ENCODE measurements at places on chromosomes 7 and 10.

- DNase-seq, result no peak
Measured at GRCh38 chr7:81926-82756, 110.2 kb upstream of the FAM20C start.

DNA sequence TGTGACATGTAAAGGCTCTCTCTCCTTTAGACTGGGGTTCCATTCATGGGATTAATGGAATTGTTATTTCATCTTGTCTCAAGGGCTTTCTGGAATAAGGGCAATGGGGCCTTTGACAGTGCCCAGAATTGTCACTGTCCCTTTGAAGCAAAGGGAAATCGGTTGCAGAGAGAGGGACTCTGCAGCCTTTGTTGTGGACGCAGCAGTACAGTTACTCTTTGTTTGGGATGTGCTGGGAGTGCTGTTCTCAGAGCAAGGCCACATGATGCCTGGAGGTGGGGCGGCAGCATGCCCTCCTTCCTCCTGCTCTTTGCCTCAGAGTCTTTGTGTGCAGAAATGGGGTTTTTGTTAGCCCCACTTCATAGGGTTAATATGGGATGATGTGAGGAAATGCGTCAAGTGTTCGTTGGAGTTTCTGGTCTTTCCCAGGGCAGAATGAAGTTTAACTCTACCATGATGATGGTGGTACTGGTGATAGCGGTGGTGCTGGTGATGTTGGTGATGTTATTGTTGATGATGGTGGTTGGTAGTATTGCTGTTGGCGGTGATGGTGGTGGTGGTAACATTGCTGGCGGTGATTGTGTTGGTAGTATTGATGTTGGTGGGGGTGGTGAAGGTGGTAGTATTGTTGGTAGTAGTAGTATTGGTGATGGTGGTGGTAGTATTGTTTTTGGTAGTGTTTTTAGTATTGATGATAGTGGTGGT is 45.3 kb downstream of the DOCK1 start:
- DNase-seq, result no peak

DNA sequence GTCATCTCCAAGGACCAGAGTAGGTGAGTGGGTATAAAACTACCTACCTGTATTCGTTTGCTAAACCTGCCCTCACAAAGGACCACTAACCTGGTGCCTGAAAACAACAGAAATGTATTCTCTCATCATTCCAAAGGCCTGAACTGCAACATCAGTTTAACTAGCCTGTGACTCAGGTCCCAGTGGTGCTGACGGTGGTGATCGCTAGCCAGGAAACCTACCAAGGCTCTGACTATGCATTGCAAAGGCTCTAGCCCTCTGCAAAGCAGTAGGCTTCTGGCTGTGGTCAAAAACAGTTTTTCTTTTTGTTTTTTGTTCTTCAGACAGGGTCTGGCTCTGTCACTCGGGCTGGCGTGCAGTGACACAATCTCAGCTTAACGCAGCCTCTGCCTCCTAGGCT is 107.5 kb downstream of the NPTX2 start:
- no peak for DNase-seq

DNA sequence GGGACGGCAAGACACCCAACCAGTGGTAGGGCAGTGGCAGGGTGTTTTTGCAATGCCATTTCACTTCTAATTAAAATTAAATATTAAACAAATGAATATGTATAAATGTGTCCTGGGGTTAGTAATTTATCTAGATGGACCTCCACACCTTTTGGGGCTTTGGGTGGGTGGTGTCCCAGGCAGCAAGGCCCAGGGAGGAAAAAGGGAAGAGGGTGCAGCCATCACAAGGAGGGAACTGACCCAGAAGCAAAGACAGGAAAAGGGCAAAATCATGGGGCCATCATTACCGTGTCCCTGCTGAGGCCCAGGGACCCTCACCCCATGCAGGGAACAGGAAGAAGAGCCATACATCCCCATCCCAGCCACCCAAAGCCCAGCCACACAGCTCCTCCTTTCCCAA is 204.6 kb downstream of the GRID1 start:
- no peak for DNase-seq

- no peak for DNase-seq
Measured at GRCh38 chr7:6269527-6269926, 2.9 kb downstream of the CYTH3 start.

- no peak for DNase-seq
Measured at GRCh38 chr7:52992479-52993162, 42.8 kb upstream of the POM121L12 start.

DNA sequence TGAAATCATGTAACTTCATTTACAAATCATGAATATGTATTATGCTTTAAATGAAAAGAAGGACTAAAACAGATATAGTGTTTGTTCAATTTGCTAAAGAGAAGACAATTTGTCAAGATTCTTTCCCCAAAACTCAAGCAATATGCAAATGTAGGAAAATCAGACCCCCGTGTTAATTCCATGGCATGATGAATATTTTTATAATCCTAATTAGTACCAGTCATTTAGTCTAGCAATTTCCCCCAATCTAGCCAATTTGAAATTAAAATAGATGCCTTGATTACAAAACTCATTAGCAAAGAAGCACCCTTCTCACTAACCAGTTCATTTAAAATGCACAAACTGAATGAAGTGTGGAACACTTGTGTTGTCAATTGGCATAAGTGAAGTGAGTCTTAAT is 347.6 kb downstream of the SORCS3 start:
- no peak for DNase-seq

- DNase-seq, result peak; percentile 81
Measured at GRCh38 chr7:112495810-112496462, 15.1 kb downstream of the LSMEM1 start.

GRCh38 chr10:100041306-100042002 is 31.7 kb upstream of the DNMBP start:
- no peak for DNase-seq

DNA sequence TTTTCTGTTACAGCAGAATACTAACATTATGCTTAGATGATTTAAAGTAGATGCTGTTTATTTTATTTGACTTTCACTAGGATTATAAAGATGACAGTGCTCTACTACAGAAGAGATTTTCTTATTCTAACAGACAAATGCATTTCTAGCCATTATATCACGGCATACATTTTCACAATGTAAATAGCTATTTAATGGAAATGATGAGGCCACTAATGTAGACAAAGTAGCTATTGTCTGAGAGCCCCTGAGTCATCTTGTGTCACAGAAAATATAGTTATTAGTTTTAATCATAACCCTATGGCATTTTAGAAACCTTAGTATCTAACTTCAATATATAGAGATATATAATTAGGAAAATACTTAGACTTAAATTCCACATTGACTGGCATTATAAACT is 158.0 kb upstream of the AHR start:
- DNase-seq, result no peak

DNA sequence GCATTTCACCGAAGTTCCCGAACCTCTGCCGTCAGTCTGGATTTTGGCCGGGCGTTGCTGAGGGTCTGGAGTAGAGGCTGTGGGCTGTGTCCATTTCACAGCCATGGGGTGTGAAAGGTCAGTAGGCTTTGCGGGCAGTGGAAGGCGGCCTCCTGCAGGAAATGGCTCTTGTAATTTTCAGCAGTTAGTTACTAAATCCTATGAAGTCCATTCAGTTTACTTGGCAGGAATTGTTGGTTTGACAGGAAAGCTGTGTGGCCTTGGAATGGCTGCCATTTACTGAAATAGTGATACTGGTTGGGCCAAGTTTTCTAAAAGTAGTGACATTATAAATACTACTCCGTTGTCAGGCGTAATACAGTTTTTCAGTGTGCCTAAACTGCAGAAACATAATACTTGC is 303.7 kb downstream of the CCDC3 start:
- no peak for DNase-seq

- DNase-seq, result peak; percentile 85
Measured at GRCh38 chr10:4131407-4132215, 346.6 kb upstream of the KLF6 start.

- DNase-seq, result no peak
Measured at GRCh38 chr7:2157473-2158279, 75.1 kb downstream of the MAD1L1 start.

GRCh38 chr7:34184466-34184865 is 279.1 kb downstream of the BMPER start:
- DNase-seq, result no peak

DNA sequence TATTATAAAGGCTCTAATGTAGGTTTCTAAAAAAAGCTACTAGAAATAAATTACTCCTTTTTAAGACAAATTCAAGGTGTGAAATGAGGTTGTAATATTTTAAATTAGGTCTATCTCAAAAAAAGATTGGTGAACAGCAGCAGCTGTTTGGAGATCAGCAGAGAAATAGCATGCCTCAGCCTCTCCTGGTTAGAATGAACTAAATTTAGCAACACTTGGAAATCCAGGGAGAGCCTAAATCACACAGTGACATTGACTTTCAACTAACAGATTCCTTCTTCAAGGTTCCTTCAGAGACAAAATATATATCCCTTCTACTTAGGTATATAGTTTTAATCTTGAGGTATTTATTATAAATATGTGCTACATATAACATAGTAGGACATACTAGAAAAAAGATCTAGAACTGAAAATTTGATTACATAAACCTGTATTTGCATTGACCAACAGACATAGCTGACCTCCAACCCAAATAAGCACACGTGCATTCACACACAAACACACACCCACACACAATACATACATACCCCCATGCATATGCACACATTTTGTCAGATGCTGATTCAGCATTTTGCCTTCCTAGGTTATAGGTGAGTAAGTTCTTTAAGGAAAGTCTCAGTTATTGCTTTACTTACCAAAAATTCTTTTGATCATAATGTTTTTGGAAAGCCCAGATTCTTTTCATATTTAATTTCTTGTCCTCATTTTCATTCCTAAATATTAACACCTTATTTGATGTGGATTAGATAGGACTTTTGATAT is 47.3 kb downstream of the DGKB start:
- no peak for DNase-seq

DNA sequence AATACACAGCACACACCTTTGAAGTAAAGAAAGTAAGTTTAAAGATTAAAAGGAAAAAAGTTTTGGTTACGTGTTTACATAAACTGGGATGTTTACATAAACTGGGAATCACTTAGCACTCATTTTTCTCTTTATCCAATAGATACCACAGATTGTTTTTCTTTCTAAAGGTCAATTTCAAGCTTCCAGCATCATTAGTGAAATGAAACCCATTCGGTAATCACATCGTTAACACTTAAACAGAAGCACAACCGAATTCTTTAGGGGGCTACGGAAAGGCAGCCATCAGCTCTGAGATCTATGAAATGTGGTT is 1.1 kb downstream of the ODAD2 start:
- DNase-seq, result no peak

DNA sequence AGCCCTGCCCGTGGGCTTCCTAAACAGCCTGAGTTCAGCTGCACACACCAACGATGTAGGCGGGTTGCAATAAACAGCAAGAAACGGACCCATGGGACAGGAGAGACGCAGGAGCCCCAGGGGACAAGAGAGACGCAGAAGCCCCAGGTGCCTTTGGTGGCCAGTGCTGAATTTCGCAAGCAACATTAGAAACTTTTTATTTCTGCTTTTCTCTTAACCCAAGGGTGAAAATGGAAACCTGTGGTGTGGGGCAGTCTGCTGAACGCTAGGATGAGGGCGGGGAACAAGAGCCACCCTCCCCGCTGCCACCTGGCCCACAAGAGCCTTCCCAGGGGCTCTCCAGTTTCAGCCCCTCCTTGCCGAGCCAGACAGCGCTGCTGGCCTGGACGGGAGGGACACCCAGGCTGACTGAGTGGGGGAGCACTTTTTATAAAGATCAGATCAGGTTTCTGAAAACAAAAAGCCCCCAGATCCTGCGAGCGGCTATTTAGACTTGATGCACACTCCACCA is 20.0 kb upstream of the GPR146 start:
- no peak for DNase-seq

- no peak for DNase-seq
Measured at GRCh38 chr7:96303105-96303685, 18.7 kb downstream of the SLC25A13 start.

DNA sequence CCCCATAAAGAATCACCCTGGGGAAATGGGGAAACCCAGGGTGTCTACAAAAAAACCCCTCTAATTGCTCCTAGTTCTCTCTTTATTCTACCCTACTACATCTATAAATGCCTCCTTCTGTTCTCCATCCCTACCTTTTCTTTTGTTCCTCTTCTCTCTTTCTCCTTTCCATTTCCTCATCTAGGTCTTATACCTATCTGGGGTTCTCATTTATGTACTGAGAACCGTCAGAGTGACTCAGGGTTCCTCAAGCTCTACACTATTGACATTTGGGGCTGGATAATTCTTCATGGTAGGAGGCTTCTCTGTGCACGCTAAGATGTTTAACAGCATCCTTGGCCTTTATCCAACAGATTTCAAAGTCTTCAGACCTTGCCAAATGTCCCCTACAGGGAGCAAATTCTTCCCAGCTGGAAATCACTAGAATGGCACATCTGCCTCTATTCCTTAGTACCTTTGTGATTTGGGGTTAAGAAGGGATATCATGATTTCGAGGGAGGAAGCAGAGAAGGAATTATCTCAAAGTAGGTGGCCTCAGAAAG is 137.4 kb upstream of the PTN start:
- DNase-seq, result no peak

DNA sequence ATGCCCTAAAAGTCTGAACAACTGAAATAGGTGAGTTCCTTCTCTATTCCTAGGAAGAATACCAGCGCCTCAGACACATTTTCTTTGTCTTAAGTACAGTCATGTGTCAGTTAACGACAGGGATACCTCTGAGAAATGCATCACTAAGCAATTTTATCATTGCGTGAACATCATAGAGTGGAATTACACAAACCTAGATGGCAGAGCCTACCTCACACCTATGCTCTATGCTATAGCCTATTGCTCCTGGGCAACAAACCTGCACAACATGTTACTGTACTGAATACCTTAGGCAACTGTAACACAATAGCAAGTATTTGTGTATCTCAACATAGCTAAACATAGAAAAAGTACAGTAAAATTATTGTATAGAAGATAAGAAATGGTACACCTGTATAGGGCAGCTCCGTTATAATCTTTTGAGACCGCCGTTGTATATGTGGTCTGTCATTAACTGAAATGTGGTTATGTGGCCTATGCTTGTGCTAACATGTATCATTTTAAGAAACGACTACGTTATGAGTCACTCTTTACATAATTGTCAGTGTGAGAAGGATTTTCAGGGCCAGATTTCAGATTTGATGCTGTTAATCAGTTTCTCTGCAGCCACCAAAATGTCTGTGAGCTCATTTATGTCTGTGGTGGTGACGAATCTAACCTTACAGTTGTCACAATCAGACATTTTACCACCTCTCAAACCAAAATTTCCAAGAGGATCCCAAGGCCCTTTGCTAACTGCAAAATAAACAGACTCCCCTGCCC is 66.1 kb upstream of the STK17A start:
- DNase-seq, result peak; percentile 10

DNA sequence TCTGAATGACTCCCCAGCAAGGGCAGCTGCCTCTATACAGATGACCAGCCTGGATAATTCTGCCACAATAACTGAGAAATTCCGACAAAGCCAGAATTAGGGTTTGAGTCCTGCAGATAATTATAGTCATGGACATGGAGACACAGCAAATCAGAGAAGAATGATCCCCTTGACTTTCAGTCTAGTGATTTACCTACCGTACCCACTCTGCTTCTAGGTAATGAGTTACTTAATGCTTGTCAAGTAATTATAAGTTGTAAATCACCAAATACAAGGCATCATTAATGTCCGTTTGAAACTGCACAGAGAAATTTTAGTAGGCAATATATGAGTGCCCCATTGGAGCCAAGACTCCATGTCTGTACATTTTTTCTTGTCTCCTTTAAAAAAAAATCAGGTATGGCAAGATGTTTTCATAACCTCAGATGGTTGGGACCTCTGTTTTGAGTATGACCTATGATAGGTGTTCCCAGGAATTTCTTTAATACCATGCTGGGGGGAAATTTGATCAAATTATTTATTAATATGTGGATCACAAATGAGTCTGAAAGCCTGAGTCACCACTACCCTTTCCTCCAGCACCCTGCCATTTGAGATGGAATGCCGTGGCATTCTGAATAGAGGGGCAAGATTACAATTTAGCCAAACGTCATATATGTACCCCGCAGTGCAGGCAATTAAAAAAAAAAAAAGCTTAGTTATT is 5.5 kb upstream of the ARID5B start:
- no peak for DNase-seq
